ENCODE measurements at places on chromosomes 2 and 18.

GRCh38 chr2:152813351-152813750 is 94.9 kb downstream of the ARL6IP6 start:
- DNase-seq: no peak

DNA sequence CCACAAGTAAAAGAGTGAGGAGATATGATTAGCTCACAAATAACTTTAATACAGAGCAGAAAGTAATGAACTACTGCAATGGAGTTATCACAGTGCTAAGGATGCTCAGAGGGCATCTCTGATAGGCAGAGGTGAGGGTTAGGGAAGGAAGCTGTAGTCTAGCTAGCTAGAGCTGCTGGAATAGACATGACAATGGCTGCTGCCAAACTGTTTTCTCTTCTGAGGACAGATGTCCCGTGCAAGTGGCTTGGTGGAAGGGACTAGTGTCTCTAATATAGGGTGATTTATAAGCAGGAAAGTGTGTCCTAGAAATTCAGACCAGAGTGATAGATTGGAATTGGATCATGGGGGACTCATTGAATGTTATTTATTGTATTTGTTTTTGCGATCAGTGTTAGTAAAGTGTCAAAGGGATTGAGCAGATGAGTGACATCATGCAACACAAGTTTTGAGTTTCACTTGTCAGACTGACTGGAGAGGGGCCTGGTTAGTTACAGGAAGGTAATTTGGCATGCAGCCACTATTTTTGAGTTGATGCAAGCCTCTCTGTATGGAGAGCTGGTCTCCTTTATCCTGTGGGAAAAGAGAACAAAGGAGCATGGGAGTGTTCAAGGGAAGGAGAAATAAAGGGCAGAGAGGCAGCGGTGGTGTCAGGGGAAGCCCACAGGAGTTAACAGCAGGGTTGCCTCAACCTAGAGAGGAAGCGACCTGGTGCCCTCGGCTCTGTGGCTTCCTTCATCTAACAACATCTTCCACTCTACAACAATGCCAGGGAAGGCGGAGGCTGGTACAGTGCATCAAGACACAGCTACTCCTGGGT is 1.9 kb downstream of the CTLA4 start:
- no peak for DNase-seq

- DNase-seq: no peak
Observed at GRCh38 chr2:215845839-215846586, 167.3 kb downstream of the MREG start.

GRCh38 chr2:27960237-27960912 is 69.8 kb downstream of the BABAM2 start:
- no peak for DNase-seq

DNA sequence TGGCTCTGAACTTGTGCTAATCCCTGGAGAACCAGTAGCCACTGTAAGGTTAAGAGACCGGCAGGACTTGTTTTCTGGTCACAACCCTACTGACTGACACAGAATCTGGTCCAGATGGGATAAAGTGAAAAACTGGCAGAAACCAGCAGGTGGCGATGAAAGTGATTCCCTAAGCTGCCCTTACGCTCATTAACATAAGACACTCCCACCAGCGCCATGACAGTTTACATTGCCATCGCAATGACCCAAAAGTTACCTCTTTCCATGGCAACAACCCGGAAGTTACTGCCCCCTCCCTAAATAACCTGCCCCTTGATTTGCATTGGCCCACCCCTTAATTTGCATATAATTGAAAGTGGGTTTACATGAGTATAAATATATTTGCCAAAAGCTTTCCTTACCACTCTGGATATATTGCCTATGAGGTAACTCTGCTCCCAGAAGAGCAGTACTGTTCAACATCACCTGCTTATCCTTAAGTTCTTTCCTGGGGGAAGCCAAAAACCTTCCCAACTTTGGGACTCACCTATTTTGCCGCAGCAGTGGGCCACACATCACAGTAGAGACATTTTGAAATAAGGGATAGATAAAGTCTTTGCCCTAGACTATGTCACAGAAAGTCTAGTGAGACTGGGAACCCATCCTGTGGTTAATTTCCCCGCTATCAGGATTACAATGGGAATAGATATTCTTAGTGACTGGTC is 35.8 kb upstream of the AFF3 start:
- DNase-seq: no peak

- DNase-seq: peak; percentile 18
Observed at GRCh38 chr2:119242276-119243119, 18.9 kb downstream of the STEAP3 start.

- no peak for DNase-seq
Observed at GRCh38 chr2:126950504-126950903, 51.8 kb downstream of the TEX51 start.

DNA sequence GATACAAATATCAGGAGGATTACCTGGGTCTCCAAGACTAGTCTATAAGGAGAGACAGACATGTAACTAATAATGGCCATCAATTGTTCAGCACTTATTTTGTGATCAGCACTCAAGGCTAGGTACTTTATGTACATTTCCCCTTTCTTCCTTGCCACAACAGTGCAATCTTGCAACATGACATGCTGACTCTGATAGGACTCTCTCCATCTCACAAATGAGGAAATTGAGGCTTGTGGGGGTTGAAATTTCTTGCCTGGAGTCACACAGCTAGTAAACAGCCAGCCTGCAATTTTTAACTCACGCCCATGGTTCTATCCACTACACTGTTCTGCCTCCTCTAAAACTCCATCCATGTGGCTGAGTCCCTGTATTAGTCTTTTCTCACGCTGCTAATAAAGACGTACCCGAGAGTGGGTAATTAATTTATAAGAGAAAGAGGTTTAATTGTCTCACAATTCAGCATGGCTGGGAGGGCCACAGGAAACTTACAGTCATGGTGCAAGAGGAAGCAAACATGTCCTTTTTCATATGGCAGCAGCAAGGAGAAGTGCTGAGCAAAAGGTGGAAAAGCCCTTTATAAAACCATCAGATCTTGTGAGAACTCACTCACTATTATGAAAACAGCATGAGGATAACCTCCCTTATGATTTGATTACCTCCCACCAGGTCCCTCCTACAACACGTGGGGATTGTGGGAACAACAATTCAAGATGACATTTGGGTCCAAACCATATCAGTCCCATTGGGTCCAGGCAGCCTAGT is 302.4 kb downstream of the PLCL1 start:
- DNase-seq: no peak

DNA sequence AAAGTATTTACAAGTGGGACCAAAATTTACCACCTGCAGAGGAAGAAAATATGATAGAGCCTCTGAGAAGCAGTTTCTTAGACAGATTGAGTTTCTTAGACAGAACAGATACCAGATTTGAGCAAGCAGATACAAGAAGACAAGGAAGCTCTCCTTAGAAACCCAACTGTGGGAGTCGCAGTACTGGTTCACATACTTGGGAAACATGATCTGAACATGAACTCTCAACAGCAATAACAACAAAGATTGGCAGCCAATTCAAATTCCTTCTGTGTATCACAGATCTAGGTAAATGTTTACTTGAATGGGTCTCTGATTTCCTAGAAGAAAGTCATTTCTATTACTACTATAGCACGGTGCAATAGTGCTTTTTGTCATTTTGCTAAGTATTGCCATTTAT is 82.1 kb downstream of the OLA1 start:
- no peak for DNase-seq

DNA sequence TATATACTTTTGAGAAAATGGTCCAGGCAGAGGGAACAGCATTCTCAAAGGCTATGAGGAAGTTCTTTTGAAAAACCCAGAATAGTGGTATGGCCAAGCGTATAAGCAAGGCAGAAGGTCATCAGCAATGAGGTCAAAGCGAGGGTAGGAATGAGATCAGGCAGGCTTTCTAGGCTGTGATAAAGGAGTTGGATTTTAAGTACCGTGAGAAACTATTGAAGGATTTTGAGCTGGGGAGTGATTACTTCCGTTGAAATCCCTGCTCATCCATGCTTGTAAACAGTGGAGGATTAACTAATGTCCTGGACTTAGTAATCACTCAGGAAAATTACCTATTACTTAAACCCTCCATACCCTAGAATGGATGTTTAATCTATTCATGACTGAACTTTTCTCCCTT is 50.2 kb downstream of the EMILIN2 start:
- DNase-seq: no peak

- DNase-seq: no peak
Observed at GRCh38 chr18:49880661-49881060, 67.3 kb upstream of the ACAA2 start.

DNA sequence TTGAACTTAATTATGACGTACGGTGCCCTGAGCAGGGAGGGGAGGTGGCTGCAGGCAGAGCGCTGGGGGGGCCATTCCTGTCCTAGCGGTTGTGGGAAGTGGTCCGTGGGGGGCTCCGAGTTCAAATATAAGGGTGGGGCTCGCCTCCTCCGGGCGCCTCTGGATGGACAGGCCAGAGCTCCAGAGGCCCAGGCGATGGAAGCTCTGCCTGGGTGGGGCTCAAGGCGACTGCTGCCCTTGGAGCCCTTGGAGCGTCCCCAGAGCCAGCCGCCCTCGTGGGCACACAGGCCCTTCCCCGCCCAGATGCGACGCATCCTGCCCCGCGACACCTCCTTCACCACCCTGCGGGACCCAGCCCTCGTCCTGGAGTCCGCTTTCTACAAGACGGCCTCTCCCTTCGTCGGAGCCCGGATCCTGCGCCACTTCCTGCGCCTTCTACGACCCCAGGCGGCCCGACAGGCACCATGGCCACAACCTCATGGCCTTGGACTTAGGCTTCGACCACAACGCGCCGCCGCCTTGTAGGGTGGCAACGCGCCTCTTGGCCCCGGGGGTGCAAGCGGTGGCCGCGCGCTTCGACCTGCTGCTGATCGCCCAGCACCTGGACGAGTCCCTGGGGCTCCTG is 10.5 kb downstream of the AQP12B start:
- no peak for DNase-seq

- no peak for DNase-seq
Observed at GRCh38 chr18:46711444-46711863, 45.4 kb downstream of the ST8SIA5 start.

- DNase-seq: no peak
Observed at GRCh38 chr2:37561615-37562569, 109.5 kb downstream of the CDC42EP3 start.

- DNase-seq: no peak
Observed at GRCh38 chr18:53458944-53459580, 765.4 kb downstream of the MBD2 start.

DNA sequence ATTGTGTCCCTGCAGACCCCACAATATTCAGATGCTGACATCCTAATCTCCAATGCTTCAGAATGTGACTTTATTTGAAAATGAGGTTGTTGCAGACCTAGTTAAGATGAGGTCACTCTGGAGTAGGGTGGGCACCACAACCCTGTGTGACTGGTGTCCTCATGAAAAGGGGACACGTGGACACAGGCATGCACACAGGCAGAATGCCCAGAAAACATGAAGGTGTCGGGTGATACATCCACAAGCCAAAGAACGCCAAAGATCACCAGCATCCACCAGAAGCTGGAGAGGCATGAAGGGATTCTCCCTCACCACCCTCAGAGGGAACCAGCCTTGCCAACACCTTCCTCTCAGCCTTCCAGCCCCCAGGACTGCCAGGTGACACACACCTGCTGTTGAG is 69.3 kb downstream of the AFF3 start:
- DNase-seq: no peak

All from lower lobe of right lung (tissue), 2 donors.